GM06990 (cell line): ENCODE measurements at places on chromosomes 3 and 15.

GRCh38 chr15:78264304-78265136 is at the start of gene DNAJA4:
TSS of gene DNAJA4 (plus strand) at chr15:78264562. CDS start at chr15:78264764, 202 bp downstream.
- DNase-seq, result peak; percentile 57

GRCh38 chr15:101597360-101597928 is 54.7 kb downstream of the TM2D3 start:
- no peak for DNase-seq

- no peak for DNase-seq
Observed at GRCh38 chr3:182957676-182958266, 22.6 kb downstream of the DCUN1D1 start.

GRCh38 chr15:61742591-61742990 is 317.7 kb downstream of the VPS13C start:
- DNase-seq, result no peak

DNA sequence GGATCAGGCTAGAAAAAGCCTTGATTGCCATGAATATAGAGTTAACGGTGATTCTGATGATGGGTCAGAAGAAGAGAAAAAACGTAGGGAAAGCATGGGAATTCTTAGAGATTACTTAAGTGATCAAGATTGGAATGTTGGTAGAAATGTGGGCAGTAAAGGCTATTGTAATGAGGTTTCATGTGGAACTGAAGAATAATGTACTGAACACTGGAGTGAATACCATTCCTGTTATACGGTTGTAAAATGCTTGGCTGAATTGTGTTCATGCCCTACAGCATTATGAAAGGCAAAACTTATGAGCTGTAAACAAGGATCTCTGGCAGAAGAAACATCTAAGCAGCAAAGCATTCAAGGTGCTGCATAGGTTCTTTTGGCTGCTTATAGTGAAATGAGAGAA is 414.1 kb upstream of the CBLB start:
- DNase-seq, result no peak

- DNase-seq, result no peak
Observed at GRCh38 chr15:23397779-23398178, 43.2 kb downstream of the GOLGA8S start.

GRCh38 chr3:127532561-127533203 is 57.9 kb downstream of the TPRA1 start:
- no peak for DNase-seq

GRCh38 chr15:71800190-71800589 is 10.2 kb upstream of the NR2E3 start:
- no peak for DNase-seq

DNA sequence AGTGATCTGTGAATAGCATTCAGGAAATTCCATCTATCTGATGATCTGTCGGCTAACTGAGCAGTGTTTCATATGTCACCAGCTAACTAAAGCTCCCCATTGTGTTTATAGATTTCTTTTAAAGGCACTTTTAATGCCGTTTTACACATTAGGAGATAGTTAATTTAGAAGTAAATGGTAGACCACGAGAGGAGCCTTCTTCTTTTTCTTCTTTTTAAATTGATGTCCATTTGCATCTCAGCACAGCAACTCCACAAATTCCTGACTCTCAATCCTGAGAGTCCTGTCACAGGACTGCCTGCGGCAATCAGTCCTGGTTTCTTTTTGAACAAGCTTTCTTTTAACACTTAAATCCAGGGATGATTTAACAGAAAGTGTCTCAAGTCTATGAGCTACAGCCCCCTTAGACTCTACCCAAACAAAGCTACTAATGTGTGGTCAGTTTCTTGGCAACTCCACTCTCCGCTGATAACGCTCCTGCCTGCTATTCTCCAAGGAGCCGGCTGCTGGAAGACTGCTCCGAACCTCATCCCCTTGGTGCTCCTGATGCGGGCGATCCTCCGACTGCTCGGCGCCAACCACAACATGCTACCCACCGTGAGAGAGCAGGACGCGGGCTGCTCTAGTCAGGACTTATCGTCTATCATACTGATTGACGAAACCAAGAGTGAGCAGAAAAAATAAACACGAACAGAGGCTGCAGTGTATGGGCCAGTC is 421.4 kb downstream of the MECOM start:
- no peak for DNase-seq

DNA sequence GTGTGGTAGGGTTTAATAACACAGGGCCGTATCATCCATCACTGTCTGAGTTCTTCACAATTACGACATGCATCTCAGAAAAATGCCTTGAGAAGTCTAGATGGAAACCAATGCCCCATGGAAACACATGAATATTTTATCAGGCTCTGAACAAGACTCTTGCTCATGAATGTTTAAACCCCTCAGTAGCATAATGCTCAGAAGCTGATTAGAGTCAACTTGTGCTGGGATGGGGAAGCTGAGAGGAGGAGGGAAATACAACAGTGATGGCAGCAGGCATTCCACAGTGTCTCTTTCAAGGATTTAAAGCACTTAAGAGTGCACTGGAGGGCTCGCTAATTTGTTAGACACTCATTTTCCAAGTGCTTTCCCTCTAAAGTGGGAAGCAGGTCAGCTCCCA is 3.8 kb downstream of the GPR156 start:
- DNase-seq, result no peak

DNA sequence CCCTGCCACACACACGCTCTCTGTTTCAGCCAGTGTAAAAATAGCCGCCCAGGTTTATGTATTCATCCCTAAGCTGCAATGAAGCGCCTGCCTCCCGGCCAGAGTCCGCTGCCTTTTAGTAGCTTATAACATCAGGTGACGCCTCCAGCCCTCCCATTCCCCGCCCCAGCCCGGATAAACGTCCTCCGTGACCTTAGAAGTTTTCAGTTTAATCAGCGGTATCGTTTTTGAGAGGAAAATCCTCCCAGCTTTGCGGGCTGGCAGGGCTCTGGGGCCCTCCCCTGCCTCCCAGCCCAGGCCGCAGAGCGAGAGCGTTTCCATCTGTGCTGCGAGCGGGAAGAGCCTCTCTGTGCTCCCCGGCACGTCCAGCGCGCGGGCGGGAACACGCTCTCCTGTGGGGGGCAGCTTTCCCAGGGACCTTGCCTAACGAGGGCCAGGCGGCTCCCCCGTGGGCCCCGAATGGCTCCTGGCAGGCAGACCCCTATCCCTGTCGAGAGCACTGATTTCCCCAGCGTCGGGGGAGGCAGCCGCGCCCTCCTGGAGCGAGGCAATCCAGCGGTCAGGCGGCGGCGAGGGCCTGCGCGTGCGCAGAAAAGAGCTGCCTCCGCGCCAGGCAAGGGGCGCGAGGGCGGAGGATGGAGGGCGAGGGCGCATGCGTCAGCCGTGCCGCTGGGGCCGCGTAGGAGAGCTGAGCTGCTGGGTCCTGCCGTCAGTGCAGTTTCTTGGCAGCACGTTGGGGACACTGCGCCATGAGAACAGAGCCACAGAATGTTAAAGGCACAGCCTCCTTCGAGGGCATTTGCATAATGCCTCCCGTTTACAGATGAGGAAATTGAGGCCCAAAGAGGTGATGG is 71.1 kb downstream of the CCNL1 start:
- peak; percentile 98 for DNase-seq

DNA sequence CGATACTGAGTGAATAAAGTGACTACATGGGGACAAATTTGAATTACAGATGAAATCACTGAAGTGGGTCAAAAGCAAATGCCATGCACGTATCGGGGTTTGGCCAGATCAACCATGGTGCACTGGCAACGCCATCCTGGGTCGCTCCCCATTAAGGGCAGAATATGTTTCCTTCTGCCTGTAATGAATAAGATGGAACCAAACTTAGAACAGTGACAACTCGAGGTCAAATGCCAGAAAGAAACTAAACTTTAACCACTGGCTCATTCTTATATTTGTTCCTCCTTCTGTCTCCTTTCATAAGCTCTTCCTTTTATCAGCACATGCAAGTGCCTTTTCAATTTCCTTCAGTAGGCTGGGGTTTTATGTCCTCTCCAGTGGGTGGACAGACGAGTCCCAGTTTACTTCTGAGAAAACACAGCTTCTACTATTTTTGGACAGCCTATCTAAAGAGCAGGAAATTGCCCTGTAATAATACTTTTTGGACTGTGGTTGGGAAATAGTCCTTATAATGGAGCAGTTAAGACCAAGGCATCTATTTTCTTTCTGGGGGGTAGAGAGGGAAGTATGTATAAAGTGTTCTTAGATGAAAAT is 61.4 kb downstream of the WHAMM start:
- no peak for DNase-seq

DNA sequence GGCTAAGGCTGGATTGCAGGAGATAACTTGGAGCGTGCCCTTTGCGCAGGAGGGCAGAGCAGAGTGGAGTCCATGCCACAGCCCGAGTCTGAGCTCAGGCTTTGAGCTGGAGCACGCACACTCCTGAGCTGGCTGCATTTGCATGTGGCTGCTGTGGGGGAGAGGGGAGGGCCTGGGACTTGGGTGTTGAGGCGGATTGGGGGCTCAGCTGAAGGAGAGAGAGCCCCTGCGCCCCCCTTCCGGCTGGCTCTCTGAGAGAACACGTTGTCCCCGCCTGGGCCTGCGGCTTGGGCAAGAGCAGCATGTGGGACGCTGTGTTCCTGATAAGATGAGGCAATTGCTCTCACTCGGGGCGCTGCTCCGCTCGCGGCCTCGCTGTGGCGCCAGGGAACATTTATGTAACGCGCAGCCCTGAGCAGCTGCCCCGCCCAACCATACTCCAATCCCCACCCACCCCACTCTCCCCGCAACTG is 39.1 kb downstream of the KLF13 start:
- DNase-seq, result peak; percentile 85

- DNase-seq, result peak; percentile 18
Observed at GRCh38 chr3:109023656-109024254, 70.1 kb upstream of the GUCA1C start.

DNA sequence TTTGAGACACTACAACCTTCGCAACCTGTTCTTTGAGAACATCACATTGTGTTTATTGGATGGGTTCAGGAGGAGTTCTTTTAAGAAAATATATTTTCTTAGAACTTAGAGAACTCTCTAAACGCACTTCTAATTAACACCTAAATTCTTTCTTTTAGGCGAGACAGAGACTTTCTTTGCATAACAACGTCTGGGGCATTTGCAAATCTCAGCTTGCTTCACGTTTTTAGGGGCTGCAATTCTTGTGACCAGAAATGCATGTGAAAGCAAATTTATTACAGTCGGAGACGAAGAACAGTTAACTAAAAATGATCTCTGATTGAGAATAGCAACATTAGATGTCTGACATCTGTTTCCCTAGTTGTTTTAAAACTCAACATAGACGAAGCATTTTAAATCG is 568.3 kb upstream of the ZNF717 start:
- DNase-seq, result no peak

DNA sequence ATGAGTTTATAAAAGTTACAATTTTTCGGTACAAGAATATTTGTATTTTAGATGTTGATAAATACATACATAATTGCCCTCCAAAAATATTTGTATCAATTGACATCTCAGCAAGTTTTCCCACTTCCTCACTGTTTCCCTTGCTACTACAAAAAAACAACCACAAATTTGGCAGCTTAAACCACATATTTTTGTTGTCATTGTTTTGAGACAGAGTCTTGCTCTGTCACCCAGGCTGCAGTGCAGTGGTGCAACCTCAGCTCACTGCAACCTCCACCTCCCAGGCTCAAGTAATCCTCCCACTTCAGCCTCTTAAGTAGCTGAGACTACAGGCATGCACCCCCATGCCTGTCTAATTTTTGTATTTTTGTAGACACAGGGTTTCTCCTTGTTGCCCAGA is 162.8 kb upstream of the RARB start:
- no peak for DNase-seq

GRCh38 chr15:90959894-90960293 is 5.2 kb downstream of the RCCD1 start:
- DNase-seq, result no peak

GRCh38 chr3:127066635-127067034 is 83.7 kb downstream of the PLXNA1 start:
- no peak for DNase-seq

GRCh38 chr3:52682016-52682415 is 3.7 kb downstream of the PBRM1 start:
- DNase-seq, result no peak

DNA sequence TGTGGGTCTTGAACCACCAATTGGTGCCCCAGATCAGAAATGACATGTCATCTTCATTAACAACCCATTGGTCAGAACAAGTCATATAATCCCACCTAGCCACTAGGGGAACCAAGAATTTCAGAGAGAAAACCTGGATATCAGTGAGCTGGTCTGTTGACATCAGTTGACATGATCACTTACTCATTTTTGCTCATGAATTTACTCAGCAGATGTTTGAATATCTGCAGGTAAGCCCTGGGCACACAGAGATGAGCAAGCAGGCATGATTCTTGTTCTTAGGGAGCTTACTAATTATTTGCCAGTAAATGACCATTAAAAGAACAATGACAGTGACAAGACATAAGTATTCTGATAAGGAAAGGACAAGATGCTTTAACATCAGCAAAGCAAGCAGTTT is 64.3 kb upstream of the PLCL2 start:
- DNase-seq, result peak; percentile 34

DNA sequence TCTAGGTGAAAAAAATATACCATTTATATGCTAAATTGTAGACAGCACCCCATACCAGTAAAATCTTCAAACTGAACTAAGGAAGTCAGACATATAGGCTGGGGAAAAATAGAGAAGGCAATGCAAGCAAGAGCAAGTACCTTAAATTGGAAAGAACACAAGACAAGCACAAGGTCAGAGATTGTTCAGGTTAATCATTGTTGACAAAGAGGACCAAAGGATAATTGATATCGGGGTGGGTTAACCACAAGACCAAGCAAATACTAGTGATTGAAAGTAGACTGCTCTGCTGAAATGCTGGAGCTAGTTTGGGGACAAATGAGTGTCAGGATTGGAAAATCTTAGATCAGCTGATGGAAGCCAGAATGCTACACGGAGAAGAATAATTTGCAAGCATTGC is 499.8 kb downstream of the ROBO2 start:
- no peak for DNase-seq

GRCh38 chr15:76678766-76679165 is 226.4 kb downstream of the SCAPER start:
- DNase-seq, result no peak

GRCh38 chr15:69600556-69601085 is 148.0 kb downstream of the RPLP1 start:
- no peak for DNase-seq

GRCh38 chr3:2656806-2657777 is 453.1 kb downstream of the IL5RA start:
- DNase-seq, result no peak

GRCh38 chr3:72274493-72275330 is 489.8 kb upstream of the PROK2 start:
- DNase-seq, result no peak

GRCh38 chr3:136979684-136980083 is 21.9 kb downstream of the IL20RB start:
- no peak for DNase-seq

GRCh38 chr3:31133541-31133940 is 239.1 kb upstream of the GADL1 start:
- no peak for DNase-seq

- peak; percentile 25 for DNase-seq
Observed at GRCh38 chr15:67882487-67883233, 42.8 kb upstream of the RNU6-1 start.

DNA sequence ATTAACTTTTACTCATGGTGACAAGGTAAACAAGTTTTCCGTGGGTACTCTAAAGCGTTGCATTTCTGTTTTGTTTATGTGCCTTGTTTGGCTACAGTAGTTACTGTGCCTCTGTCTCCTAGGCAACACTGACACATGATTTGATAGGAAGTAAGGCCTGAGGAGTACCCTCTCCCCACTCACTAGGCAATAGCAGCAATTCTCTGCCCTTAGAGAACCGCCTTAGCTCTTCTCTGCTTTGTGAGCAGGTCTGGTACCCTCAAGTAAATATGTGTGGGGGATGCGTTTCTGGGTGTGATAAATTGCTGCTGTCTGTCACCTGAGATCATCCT is at the start of gene IL5RA:
Gene IL5RA (minus strand): TSS at position 76 of the 332 bp plus-strand sequence. CDS start 5,390 bp downstream, outside the sequence.
- no peak for DNase-seq
